ENCODE measurements at places on chromosomes 1 and 21.
A peak's percentile ranks its signal among the peaks of the same experiment; 100 is the strongest.

- no peak for DNase-seq
Measured at GRCh38 chr1:183074215-183074614, 51.0 kb downstream of the LAMC1 start.

DNA sequence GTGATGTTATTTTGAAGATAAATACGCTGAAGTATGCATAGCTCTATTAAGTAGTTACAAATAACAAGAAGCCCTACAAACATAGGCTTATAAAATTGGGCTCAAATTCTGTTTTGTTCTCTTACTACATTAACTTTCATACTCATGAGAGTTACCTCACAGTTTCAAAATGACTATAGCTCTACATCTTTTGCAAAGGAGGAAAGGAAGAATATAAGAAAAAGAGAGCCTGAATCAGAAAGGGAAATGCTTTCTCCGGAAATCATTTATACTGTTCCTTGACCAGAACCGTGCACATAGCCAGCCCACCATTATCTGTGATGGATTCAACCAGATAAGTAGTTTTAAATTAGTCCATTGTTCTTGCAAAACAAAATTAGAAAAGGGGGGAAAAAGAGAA lies 1252.1 kb downstream of the NCAM2 start:
- no peak for DNase-seq

DNA sequence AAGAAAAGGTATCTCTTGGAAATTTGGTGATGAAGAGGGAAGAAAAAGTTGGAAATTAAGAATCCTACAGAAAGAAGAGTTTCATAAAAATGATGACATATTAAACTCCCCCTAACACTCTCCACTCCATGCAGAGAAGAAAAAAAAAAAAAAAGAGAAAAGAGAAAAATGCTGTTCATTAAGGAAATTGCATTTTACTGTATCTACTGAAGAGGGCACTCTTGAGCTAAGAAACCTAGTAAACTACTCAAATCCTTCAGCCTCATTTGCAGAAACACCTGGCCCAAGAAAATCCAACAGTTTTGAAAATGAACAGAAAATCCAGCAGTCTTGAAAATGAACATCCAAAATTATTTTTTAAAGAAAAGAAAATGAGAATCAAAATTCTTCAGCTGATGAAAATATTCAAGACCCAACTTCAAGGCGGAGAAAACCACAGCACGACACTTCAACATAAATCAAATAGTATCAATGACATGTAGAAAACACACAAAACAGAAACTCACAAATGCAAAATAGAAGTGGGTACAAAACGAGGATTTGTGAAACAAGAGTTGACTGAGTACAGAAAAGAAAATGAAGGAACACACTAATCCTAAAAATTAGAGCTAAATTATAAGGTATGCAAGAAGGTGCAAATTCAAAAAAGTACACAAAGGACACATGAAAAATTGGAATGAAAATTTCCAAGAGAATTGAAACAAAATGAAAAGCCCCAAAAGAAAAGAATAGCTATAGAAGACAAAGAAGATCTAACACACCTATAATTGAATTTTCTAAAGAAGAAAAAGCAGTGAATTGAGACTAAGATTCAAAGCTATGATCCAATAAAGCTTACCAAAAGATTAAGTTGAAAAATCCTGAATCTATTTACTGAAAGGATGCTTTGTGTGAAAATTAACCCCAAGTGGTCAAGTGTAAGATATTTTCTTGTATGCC lies 73.2 kb upstream of the DNAJC6 start:
- no peak for DNase-seq

DNA sequence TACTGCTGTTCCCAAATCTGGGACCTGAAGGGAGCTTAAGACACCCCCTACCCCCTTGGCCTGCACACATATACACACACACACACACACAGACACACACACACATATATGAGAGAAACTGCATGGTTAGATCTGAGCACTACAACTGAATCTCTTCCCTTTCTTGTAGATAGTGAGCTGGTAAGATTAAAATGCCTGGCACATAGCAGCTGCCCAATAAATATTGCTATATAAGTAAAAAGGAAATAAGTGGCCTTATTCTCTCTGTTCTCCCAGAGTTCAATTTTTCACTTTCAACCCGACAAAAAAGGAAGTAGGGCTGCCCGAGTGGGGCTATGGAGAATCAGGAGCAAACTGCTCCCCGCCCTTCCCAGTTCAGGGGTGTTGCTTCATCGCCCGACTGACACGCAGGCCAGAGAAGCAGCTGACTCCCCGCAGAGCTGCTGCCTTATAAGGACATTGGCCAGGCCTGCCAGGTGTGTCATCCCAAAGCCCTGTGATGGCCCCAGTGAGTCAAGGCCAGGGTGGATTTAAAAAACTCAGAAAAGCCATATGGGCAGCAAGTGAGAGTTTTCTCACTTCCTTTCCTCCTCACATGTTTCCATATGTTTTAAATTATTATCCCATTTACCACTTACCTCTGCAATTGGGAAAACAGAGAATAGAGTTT lies 106.5 kb upstream of the SLC44A3 start:
- no peak for DNase-seq

DNA sequence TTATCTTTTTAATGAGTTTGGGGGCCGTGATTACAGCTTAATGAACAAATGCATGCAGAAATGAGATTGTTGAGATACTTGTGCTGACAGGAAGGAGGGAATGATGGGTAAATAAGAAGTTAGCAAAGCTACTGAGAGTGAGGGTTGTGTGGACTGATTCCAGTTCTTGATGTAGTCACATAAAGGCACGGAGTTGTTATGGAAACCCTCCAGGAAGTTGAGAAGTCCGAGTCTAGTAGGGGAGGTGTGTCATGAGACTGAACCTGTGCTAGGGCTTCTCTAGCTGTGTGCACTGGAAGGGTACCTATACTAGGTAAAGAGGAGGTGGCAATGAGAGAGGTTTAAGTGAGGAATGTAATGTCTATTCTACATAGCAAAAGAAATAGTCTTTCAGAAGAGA lies 475.7 kb downstream of the USP25 start:
- no peak for DNase-seq

DNA sequence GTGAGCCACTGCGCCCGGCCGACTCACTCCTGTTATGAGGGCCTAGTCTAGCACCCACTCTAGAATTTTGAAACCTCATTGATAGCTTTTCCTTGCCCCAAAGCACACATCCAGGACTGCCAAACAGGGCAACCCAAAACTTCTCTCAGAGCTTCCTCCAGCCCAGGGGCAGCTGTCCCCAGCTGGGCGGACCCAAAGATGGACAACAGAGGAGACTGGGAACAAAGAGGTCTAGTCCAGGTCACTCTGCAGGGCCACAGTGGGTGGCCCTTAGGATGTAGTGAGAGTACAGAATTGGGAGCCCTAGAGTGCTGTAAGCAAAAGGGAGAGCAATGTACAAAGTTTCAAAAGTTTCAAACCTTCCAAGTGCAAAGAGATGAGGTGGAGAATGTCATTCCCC lies 1.2 kb downstream of the CD34 start:
- DNase-seq, result no peak

- DNase-seq, result no peak
Measured at GRCh38 chr1:51073456-51073855, 28.6 kb upstream of the C1orf185 start.

DNA sequence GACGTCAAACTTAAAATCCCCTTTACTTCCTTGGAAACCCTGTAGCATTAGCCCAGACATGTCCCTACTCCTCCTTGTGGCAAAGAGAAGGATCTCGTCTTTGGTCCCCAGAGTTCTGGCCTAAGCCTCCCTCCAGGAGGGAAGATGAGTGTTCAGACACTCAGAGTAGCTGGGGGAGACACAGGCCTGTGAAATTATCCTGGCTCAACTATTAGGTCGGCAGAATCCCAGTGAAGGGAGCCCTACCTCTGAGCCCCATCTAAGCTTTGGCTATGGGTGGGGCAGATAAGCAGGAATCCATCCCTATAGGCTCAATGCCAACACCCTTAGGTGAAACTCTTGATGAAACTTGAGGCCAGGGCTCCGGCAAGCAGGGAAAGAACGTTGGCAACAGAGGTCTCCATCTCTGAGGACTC lies 1.7 kb upstream of the SFN start:
- no peak for DNase-seq

DNA sequence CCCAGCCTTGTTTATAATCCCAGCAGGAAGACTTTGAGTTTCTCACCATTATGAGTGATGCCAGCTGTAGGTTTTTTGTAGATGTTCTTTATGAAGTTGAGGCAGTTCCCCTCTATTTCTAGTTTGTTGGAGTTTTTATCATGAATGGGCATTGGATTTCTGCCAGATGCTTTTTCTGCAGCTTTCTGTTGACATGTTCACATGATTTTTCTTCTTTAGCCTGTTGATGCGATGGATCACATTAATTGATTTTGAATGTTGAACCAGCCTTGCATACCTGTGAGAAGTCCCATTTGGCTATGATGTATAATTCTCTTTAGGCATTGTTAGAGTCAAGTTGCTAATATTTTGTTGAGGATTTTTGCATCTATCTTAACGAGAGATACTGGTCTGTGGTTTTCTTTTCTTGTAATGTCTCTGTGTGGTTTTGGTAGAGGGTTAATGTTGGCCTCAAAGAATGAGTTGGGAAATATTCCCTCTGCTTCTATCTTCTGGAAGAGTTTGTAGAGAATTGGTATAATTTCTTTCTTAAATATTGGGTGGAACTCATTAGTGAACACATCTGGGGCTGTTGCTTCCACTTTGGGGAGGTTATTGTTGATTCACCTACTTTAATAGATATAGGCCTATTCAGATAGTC lies 33.2 kb downstream of the ZBTB40 start:
- DNase-seq, result no peak

- no peak for DNase-seq
Measured at GRCh38 chr1:199780948-199781670, 246.4 kb upstream of the NR5A2 start.

DNA sequence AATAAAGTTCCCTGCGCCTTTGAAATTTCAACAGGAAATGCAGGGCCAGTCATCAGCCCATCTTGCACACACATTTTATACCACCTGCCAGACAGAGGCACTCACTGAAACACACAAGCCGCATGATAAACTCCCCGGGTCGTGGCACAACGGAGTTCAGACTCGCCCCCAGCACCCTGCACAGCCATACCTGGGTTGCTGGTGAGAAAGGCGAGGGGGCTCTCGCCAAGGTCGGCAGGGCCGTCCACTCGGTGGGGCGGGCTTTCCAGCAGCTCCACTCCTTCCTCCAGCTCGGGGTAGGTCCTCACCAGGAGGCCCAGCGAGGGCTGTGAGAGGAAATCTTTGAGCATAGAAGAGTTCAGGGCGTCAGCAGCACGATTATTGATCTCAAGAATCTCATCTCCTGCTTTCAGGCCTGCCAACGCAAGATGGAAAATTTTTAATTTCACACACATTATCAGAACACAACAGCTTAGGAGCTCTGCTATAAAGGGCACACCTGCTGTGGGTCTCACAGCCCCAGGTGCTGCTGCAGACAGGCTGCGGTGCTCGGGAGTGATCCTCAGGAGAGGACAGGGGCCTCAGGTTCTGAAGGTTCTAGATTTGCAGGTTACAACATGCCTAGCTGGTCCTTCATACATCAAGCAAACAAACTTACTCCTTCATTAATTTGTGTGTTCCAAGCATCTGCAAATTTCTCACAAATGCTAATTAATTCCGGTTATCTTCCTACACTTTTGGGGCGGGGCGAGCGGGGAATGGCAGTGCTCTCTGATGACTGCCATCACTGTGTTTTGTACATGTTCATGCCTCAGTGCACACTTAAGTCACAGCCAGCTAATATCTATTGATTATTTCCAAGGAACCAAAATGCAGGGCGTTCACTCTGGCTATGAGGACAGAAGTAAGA lies 144.2 kb upstream of the KRTAP19-8 start:
- DNase-seq, result no peak

DNA sequence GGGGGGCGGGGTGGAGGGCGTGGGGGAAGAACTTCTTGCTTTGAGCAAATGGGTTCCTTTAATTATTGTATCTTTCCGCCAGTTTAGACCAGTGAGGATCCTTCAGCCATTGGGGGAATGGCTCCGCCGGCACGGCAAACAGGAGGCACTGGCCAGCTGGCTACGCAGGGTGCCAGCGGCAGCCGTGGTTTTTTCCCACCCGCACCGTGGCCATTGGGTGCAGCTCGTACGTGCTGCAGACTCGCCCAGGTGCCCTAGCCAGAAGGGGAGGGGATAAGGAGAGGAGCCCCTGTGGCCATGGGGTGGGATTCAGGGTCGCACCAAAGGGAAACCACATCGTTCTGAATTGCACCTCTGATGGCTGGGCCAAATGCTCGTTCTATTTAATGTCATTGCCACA lies 65.6 kb downstream of the RGSL1 start:
- DNase-seq, result no peak

DNA sequence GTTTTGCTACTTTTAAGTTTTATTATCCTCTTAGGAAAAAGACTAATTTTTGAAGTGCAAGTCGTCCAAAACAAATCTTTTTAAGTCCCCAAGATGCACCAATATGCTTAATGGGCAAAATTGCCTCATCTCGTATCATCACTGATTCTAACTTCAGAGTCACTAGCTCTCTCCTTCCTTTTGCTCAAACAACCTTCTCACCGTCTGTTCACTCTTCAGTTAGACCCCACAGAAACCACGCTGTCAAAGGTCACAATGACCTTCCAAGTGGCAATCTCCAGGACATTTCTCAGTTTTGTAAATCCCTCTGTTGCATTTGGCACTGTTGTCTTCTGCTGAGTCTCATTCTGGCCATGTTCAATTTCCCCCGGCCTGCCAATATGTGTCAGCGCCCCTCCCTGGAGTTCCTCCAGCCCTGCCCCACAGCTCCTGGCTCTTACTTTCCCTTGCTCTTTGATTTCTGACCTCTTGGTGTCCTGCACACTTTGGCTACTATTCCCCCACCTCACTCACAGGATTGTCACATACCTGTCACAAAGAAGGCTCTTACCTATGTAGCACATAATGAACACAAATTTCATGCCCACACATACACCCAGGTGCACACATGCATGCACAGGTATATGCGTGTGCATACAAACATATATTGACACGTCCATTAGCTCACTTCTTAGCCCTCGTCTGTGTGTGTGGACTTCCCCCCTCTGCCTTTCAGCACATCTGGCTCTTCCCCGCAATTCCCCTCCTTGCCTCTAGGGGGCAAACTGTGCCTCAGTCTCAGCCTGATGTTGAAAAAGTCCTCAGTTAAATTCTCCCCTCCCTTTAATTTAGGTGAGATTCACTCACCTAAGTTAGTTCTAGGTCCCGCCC lies 354.0 kb upstream of the DUSP10 start:
- peak; percentile 25 for DNase-seq

- no peak for DNase-seq
Measured at GRCh38 chr1:36279110-36279788, 26.9 kb upstream of the SH3D21 start.

GRCh38 chr1:240293706-240294105 lies 202.0 kb downstream of the FMN2 start:
- no peak for DNase-seq

- no peak for DNase-seq
Measured at GRCh38 chr1:68623700-68624099, 126.8 kb upstream of the DEPDC1 start.

DNA sequence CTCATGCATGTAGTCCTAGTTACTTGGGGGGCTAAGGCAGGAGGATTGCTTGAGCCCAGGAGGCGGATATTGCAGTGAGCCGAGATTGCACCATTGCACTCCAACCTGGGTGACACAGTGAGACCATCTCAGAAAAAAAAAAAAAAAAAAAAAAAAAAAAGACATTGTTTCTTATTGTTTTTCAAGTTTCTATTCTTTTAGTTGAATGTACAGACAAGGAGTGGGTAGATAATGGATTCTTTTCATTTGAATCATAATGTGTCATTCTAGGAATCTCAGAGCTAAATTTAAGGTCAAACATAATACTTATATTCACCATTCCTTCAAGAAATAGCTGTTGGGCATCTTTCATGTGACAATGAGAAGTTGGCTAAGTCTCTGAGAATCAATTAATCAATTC lies 157.0 kb upstream of the C21orf91 start:
- DNase-seq, result no peak

GRCh38 chr1:145918992-145919939 lies 749 bp upstream of the PEX11B start:
- no peak for DNase-seq

- no peak for DNase-seq
Measured at GRCh38 chr21:17602874-17603273, 9.8 kb downstream of the BTG3 start.

All from GM12878 (cell line).